CD8-positive, alpha-beta memory T cell (primary cell): ENCODE measurements at places on chromosomes 11 and 22. TPM values are rescaled to one million over a fixed set of nuclear protein-coding genes. Genes with fewer than 3 reads are reported as not detected.

VSIG2 gene
- 0.24 TPM for total RNA-seq

CDC42BPG gene
- 0.66 TPM for total RNA-seq

GRCh38 chr11:117629891-117630538, 167.0 kb downstream of the DSCAML1 start:
- H3K36me3 ChIP-seq = no peaks in the 10 kb centered on the region
- no peaks in the 10 kb centered on the region for H3K27me3 ChIP-seq
- no peak overlapping the region for H3K4me3 ChIP-seq
- H3K4me1 ChIP-seq = no peaks in the 10 kb centered on the region
- H3K27ac ChIP-seq = no peak overlapping the region

GRCh38 chr22:44098021-44098739, 74.1 kb downstream of the PARVB start:
- no peak overlapping the region for H3K4me3 ChIP-seq
- no peaks in the 10 kb centered on the region for H3K4me1 ChIP-seq
- no peak overlapping the region for H3K27ac ChIP-seq

- H3K27ac ChIP-seq = no peak overlapping the region
- H3K4me1 ChIP-seq = no peaks in the 10 kb centered on the region
- H3K4me3 ChIP-seq = no peak overlapping the region
- H3K27me3 ChIP-seq = peaks cover 4% of the 10 kb centered on the region
- H3K36me3 ChIP-seq = no peaks in the 10 kb centered on the region
Observed at GRCh38 chr11:112523951-112524350, 263.3 kb upstream of the PLET1 start.
